ENCODE measurements at places on chromosomes 7 and 10.
A peak's percentile ranks its signal among the peaks of the same experiment; 100 is the strongest.

GRCh38 chr10:91200314-91201212, 19.9 kb upstream of the PCGF5 start:
- DNase-seq = no peak

GRCh38 chr10:86693721-86694369, 25.5 kb downstream of the LDB3 start:
- DNase-seq = no peak

DNA sequence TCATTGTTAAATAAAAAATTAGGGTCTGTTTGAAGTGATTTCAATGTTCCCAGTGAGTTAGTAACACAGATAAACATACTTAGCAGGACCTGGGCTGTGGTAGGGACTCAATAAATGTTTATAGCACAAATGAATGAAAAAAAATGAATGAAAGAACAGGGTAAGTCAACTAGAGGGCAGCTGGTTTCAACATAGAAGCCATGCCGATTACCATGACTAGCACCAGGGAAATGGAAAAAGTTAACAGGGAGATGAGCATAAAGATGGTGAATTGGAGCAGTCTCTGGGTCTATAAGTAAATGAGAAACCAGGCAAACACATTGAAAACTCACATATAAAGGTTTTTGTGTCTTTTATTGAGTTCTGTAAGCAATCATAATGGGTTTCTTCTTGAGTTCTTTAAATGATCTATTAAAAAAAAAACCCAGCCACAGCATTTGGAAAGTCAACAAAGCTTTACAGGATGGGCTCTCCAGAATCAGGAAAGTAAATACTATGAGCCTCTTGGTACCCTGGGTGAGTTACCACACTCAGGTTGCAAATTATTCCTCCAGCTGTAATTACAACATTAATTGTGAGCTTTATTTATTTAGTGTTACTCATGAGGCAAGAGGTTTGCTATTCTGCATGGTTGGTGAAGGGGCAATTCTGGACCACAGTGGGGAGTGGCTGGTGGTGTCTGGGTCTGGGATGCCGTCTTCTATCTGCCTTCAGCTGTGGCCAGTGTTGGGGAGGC, 46.1 kb upstream of the MTPN start:
- no peak for DNase-seq

DNA sequence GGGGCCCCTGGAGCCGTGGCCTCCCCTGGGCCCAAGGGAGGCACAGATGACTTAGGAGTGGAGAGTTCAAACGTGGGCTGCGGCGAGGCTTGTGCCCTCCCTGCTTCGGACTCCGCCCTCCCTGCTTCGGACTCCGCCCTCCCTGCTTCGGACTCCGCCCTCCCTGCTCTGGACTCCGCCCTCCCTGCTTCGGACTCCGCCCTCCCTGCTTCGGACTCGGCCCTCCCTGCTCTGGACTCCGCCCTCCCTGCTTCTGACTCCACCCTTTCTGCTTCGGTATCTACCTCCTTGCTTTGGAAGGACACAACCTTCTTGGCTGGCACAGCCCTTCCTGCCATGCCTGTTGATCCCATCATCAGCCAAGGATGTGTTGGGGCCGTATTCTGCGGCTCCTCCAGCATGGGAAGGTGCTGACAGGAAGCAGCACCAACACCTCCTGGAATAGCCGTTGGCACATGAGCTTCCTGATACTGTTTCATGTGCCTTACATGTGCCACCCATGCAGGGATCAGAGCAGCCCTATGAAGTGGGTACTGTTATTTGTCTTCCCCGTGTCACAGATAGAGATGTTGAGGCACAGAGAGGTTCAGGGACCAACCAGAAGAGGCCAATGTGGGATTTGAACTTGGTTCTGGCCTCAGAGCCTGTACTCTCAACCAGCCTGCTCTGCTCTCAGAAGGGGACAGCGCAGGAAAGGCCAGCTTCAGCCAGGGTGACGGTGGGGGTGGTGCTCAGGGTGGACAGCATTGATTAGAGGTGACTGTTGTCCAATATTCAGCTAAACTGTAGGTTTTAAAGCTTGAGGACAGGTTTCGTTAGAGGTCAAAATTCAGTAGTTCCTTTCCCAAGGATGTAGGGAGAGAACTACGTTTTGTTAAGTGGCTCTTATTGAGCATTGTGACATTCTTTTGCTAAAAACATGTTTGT, 114.5 kb downstream of the NKX6-2 start:
- DNase-seq = no peak

DNA sequence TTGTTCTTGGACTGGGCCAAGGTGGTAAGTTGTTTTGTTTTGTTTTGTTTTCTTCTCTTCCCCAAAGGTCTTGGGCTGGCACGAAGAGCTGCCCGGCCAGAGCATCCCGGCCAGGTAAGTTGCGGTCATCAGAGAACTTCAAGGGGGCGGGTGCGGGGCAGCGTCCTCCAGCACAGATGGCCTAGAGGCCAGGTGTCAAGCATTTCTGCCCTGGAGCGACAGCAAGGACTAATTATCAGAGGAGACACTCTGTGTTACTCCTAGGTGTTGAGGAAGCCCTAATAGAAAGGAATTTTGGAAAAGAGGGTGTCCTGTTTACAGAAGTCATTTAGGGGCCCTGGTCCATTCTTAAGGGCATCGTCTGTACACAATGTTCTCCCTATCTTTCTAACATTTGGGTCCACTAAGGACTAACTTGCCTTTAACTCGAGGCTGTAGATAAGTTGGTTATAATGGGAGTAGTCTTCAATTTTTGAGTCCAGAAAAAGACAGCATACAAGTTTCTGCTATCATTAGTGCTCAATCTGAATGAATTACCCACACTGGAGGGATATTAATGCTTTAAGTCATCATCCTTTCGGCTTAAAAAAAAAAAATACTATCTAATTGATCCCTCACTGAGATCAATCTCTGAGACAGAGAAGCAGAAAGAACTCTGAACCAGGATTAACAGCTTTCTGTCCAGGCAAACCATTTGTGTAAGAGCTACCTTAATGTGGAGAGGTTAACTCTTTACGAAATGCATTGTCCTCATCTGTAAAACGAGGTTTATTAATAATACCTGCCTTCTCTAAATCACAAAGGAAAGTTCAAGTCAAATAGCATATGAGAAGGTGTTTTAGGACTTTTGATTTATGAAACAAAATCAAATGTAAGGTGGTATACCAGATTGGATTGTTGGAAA, 1.5 kb downstream of the ITGB8 start:
- no peak for DNase-seq

- DNase-seq = no peak
These were observed 65.3 kb downstream of the LMBR1 start for GRCh38 chr7:156827587-156828203.

GRCh38 chr7:148726385-148726784, 27.7 kb downstream of the CUL1 start:
- DNase-seq = no peak

- no peak for DNase-seq
These were observed 34.8 kb downstream of the ZMIZ1 start for GRCh38 chr10:79103585-79103984.

- no peak for DNase-seq
These were observed 102.3 kb upstream of the RHEB start for GRCh38 chr7:151621961-151622360.

DNA sequence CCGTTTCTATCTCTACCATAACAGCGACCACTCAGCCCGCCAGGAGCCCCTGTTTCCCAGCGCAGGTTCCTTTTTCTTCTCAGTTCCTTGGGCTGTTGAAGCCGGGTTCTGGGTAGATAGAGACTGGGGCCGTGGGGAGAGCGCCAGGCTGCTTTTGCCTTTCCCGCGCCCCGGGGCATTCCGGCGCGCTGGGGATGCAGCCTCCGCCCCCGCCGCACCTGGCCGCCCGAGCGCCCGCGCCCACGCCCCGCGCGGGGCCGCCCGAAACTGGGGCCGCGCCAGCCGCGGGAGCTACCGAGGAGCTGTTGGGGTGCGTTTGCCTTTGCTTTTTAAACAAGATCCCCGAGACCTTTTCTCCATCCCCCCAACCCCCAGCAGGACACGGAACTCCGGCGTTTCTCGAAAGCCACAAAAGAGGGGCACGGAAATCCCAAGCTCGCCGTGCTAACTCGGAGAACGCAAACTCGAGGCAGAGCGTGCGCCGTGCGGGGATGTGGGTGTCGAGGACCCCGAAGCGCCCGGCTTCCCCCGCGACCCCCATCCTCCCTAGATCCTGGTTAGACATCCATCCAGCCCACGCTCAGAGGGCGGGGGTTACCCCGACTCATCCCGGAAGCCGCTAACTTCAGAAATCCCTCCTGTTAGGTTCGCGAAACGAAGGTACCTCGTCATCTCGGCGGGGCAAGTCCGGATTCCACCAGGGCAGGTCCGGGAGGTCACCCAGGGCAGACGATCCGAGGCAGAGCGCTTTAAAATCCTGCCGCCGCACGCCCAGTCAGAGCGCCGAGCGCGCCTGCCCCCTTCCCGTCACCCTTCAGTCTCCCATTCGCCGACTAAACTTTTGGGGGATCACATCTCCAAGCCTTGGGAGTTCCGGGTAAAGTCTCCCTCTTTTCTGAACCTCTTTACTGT, 1.0 kb downstream of the GRM8 start:
- DNase-seq = no peak

- DNase-seq = no peak
These were observed 35.7 kb upstream of the SH2D4B start for GRCh38 chr10:80501913-80502521.

GRCh38 chr10:113480851-113481502, 71.9 kb upstream of the HABP2 start:
- DNase-seq = no peak

- no peak for DNase-seq
These were observed 34.6 kb downstream of the ZEB1 start for GRCh38 chr10:31353574-31353973.

- DNase-seq = no peak
These were observed 391.3 kb downstream of the CCSER2 start for GRCh38 chr10:84719687-84720086.

GRCh38 chr10:1182280-1183032, 126.3 kb downstream of the WDR37 start:
- DNase-seq = no peak

DNA sequence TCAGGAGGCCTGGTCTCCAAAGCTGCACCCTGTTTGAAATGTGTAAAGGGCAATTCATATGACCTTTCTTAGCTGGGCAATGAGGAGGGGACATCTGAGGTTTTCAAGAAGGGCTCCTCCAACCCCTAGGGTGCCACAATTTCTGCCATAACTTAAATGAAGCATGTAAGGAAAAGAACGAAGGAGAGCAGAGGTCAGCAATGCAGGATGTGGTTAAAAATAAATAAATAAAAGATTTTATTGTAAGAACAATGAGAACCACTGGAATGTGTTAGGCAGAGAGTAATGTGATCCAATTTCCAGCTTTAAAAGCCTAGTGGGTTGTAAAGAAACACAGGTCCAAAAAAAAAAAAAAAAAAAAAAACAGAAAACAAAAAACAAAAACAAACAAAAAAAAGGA, 673.1 kb downstream of the TNS3 start:
- DNase-seq = no peak

GRCh38 chr7:146074195-146074765, 42.3 kb upstream of the CNTNAP2 start:
- DNase-seq = no peak

DNA sequence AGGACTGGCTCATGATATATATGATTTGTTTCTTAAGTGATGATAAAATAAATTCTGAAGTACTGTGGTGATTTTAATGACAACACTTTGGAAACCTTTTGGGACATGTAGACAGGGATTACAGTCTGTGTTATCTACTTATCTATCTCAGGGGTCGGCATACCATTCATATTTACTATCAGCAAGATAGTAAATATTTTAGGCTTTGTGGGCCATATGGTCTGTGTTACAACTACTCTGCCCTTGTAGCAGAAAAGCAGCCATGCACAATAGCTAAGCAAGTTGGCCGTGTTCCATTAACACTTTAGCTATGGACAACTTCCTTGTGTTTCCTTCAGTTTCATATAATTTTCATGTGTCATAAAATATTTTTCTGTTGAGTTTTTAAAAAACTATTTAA, 97.8 kb upstream of the PRPS1L1 start:
- DNase-seq = no peak

- DNase-seq = no peak
These were observed 129.1 kb upstream of the ITGB1 start for GRCh38 chr10:33087152-33087551.

- peak; percentile 59 for DNase-seq
These were observed 9.0 kb downstream of the SPOCK2 start for GRCh38 chr10:72079356-72079755.

- DNase-seq = no peak
These were observed 102.7 kb downstream of the PTPRN2 start for GRCh38 chr7:158484801-158485531.

DNA sequence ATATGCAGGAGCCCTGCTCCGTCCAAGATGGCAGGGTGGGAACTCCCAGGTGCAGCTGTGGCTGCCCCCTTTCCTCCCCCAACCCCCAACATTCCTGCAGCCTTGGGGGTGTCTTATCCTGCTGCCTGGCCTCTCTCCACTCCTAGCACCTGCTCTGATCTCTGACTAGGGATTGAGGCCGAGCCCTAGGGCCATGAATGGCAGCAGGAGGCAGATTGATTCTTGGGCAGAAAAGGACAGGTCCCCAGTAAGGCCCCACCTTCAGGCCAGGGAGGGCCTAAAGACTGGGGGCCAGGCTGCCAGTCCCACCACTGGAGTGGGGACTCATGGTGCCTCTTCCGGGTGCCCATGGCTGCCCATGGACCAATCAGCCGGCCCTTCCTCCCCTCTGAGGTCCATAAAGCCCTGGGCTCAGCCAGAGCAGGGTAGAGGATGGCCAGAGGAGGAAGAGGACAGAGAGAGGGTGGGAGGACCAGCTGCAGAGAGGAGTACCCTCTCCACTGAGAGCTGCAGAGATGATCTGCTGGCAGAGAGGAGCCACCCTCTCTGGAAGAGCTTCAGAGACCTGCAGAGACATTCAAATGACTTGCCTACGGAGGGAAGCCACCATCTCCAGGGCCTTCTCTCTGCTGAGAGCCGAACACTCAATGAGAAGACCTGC, 8.3 kb upstream of the COA1 start:
- DNase-seq = no peak

DNA sequence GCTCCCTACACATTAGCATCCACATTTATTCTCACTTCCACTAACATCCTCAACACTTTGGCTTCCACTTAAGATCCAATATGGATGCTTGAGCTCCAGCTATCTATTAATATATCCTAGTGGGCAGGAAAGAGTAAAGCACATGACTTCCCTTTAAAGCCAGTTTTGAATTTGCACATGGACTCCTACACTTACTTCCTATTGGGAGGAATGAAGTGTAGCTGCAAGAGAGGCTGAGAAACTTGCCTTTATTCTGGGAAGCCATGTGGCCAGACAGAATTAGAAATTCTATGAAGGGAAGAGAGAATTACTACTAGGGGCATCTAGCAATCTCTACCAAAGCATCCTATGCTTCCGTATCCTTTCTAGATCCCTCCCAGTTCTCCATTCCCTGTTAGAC, 3.0 kb upstream of the TSPAN14 start:
- DNase-seq = no peak

DNA sequence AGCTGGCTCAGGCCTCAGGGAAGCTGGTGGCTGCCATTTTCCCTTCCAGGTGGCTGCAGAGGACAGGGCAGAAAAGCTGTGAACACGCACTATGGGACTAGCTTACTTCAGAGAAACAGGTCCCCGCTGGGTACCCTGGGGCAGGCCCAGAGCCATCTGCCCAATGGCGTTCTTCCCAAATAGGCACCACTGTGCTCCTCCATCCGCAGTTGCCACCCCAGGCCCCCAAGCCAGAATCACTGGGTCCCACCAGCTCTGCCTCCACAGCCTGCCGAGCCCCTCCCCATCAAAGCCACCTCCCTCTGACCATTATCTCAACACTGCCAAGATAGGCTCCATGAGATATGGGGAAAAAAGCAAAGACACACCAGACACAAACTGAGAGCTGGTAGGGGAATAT, 11.4 kb downstream of the BUD31 start:
- DNase-seq = no peak

- no peak for DNase-seq
These were observed 453.3 kb downstream of the DGKB start for GRCh38 chr7:14449291-14449690.

Data from stimulated activated CD8-positive, alpha-beta memory T cell treated with anti-CD3 and anti-CD28 coated beads, Interleukin-4, amount 100 ng/mL, for 1 hour (primary cell).